Stimulated activated CD8-positive, alpha-beta memory T cell treated with anti-CD3 and anti-CD28 coated beads, Interleukin-7, amount 100 ng/mL, for 48 hours (primary cell): ENCODE measurements at places on chromosomes 1 and 21.

DNA sequence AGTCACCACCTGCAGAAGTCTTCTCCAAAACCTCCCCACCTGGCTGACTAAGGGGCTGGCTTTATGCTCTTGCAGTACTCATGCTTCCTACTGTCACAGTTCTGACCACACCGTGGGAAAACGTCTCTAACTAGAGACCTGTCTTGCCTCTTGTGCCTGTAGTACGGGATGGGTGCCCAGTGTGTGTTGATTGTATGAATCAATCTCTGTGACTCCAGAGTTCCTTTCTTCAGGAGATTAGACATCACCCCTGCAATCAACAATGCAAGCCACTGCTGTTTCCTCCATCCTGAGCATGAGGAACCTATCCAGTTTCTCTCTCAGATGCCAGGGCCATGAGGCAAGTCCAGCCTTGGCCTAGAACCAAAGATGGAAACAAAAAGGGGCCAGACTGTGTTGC, 64.1 kb downstream of the LRRN2 start:
- no peak for DNase-seq

DNA sequence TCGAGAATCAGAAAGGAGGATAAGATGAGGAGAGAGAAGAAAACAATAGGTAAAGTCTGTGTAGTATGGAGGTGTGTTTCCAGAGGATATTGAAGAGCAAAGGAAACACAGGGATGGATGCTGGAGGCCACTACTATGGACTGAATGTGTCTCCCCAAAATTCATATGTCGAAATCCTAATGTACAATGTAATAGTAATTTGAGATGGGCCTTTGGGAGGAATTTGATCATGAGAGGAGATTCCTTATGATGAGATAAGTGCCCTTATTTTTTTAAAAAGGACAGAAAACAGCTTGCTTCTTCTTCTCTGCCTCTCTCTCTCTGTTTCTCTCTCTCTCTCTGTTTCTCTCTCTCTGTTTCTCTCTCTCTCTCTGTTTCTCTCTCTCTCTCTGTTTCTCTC, 602.2 kb upstream of the ADAMTS5 start:
- DNase-seq, result no peak

GRCh38 chr1:151347523-151348246, 633 bp upstream of the RFX5 start:
- no peak for DNase-seq

- no peak for DNase-seq
These were observed 71.3 kb upstream of the CNTN2 start for GRCh38 chr1:204971517-204972336.

- DNase-seq, result no peak
These were observed 641.3 kb upstream of the CHRM3 start for GRCh38 chr1:238745069-238745468.

DNA sequence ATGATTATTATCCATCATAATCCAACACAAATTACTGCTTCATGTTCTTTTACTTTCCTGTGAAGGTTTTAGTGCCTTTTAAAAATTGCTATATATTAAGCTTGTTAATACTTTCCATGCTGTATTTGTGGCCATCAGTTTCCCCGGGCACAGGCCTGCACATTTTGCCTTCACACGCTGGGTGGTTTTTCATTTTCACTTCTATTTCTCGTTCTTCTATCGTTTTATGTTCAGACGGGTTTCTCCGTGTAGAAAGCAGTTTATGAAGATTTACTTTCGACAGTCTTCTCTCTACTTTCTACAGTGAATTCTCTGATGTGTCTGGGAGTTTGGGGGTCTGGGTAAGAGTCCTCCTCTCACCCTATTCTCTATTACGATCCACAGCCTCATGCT, 9.5 kb downstream of the RUNX3 start:
- DNase-seq, result no peak

DNA sequence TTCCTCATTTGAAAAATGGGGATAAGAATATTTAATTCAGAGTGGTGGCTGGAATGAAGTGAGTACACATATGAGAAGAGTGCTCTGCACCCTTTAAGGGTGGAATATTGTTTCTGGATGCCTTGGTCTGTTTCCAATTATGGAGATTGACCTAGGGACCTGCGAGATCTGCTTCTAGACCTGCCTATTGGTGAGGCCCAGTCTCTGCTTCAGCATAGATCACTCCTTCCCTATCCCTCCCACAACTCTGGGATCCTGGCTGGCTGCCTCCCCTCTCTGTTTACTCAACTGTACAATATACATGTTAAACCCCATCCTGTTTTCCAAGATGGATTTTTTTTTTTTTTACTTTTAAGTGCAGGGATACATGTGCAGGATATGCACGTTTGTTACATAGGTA, 6.4 kb upstream of the LDLRAD1 start:
- DNase-seq, result no peak

DNA sequence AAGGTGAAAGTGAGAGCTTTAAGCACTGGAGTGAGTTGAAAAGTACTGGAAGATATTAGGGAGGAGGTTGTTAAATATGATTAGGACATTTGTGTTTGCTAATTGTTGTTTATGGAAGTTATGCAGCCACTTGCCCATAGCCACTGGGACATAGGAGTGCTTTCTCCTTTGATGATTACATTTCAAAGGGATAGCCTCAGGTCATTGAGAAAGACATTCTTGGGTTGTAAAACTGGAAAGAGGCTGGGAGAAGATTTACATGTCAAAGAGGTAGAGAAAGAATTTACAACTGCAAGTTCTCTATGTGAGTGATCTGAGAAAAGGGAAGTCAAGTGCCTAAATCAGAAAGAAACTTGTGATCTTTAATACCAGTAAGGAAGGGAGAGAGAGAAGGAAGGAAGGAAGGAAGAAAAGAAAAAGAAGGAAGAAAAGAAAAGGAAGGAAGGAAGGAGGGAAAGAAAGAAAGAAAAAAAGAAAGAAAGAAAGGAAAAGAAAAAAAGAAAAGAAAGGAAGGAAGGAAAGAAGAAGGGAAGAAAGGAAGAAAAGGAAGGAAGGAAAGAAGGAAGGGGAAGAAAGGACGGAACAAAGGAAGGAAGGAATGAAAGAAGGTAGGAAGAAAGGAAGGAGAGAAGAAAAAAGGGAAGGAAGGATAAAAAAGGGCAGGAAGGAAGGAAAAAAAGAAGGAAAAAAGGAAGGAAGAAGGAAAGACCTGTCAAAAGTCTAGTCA, 284.6 kb upstream of the DPYD start:
- DNase-seq, result no peak

- DNase-seq, result no peak
These were observed 323.5 kb downstream of the DUSP10 start for GRCh38 chr1:221418346-221418745.

GRCh38 chr1:50973875-50974617, 4.0 kb downstream of the CDKN2C start:
- no peak for DNase-seq

DNA sequence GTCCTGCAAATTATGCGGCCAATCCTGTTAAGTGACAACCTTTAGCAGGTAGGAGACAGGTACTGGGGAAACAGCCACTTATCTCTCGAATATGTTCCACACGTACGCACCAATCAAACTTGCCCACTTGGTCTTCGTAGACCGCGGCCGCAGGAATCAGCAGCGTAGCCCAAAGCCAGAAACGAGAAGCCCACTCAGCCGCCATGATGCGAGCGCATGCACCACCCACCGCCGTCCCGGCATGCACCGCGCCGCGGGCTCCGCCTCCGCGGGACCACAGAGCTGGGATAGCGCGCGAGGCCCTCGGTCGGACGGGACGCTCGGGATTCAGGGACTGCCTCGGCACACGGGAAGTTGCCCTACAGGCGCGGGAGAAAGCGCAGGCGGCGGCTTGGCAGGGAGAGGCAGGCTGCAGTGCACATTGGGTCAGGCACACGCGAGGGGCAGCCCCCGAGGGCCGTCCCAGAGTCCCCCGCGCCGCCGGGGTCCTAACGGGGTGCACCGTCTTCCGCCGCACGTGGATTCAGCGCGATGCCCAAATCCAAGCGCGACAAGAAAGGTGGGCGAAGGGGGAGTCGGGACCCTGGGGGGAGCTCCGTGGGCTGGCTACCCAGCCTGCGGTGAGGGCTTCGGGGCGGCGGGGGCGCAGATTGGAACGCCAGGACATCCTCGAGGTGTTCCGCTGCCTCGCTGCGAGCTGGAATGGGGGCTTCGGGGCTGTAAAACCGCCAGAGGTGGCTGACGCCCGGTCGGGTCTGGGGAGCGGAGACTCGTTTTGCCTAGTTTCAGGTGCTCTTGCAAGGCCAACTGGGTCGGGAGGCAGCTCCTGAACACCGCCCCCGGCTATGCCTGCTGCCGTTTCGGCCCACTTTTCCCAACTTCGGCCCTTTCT, at the start of the genes EMC1 and MRTO4:
TSS of gene EMC1 (minus strand) at position 220 of the 892 bp plus-strand sequence. CDS start at position 205, 15 bp downstream.
TSS of gene MRTO4 (plus strand) at position 501 of the 892 bp plus-strand sequence. CDS start at position 532, 31 bp downstream.
- DNase-seq, result peak; percentile 82

DNA sequence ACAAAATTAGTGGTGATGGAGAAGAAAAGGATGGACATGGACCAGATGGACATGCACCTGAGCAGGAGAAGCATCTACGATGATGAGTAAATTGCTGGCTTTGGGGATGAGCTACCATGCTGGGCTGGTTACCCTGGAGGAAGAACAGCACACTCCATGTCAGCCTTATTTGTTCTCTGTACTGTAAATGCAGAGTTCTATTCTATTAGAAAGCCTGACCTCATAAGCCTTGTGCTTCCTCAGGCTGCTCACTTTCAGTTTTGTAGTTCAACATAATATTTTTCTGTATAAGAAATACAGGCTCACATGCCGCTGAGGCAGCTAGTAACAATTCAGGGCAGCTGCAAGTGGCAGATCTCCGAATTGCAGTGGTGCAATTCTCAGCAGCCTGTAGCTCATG, 249.6 kb downstream of the PLA2G4A start:
- DNase-seq, result no peak

DNA sequence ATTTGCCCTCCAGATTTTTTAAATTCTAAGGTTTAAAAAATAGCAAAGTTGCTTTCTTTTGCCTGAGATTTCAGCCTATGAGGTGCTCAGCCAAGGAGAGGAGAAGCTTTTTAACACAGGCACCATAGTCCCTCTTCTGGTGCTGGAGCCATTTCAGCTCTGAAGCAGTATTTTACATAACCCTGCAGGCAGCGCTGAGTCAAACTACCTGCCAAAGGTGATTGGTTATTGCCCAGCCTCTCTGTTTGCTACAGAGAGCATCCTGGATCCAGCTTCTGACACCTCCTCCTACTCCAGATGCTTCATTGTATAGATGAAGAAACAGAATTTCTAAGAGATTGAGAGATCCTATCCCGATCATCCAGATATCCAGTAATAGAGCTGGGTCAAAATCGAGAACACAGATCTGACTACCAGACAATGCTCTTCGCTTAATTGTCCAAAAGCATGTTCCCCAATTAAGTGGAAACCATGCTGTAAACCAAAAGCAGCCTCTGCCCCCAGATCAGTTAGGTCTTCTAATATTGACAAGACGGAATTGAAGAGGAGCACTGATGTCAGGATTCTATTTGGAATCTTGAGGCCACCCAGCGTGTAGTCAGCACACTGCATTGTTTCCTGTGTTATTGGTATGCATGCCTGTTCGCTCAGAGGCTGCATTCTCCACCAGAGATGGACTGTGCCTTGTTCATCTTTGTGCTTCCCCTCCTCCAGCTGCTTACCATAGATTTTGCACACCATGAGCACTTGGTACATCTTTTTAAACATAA, 22.1 kb downstream of the RGS8 start:
- no peak for DNase-seq

DNA sequence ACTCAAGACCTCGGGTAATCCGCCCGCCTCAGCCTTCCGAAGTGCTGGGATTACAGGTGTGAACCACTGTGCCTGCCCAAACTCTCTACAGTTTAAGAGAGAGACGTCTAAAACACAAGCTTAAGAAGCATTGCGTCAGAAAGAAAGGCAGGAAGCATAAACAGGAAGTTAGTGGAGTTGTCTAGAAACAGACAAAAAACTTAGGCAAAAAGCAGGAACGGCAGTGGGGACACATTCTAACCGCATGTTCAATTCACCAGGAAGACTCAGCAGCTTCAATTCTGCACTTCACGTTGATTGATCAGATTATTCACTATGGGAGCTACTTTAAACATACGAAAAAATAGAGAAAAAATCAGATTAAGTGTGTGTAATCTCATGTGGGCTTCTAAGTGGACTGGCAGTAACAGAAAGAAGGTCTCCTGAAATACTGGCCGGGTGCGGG, 7.4 kb downstream of the CFAP74 start:
- DNase-seq, result no peak

DNA sequence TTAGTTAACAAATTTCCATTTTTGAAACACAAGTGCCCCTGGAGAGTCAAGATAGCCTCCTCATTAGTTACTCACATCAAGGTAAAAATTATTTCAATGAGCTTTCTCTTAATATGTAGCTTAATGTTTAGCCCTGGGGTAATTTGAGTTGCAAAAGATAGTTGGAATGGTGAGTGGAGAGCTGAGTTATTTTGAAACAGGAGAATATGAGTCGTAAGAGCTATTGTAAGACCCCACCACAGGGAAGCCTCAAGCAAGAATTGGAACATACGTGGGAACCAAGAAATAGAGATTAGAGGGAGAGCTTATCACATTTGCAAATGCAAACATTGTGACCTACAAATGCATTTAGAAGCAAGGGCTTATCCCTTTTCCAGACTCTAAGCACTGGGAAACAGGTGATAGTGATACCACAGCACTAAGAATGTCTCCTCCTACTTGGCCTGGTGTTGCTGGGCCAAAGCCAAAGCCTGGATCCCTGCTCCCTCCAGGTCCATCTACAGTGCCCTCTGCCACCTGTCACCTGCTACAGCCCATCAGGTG, 635.1 kb downstream of the PTPRC start:
- no peak for DNase-seq
